Activated CD8-positive, alpha-beta T cell treated with anti-CD3 and anti-CD28 coated beads, Interleukin-2, amount 10 ng/mL, durations not matched to agents 7 days and 5 days (primary cell): ENCODE measurements at places on chromosomes 4 and X. TPM values are rescaled to one million over a fixed set of nuclear protein-coding genes. Genes with fewer than 3 reads are reported as not detected.

DNA sequence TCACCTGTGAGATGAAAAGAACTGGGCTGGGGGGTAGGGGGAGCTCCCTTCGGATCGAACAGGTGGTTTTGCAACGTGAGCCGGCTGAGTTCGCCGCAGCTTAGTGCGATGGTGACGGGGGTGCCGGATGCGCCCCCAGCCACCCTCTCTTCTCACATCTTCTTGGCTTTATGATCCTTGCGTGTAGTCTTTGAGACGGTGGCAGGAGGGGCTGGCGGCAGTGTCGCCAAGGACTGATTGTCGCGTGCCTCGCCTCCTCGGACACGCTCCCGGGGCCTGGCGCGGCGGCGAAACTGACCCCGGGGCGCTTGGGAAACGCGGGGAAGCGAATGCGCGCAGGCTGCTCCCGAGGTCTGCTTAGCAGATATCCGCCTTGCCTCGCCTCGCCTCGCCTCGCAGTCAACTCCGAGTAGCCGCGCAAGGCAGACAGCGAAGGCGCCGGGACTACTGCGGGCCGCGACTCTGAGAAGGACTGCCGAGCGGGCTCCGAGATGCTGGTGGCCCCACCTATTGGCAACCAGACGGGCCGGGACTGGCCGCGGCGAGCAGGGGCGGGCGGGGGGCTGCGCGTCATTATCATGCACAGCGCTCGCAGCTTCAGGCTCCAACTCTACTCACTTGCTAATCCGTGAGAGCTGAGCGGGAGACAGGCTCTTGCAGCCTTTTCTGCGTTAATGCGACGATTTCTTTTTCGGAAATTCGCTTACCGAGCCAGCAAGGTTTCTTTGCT lies 1.5 kb downstream of the GRID2 start:
- no peak for DNase-seq

- no peak for DNase-seq
Measured at GRCh38 chr4:48005781-48006180, 10.7 kb downstream of the CNGA1 start.

GRCh38 chr4:180542445-180543100 lies 1700.6 kb upstream of the TENM3 start:
- no peak for DNase-seq

- DNase-seq, result no peak
Measured at GRCh38 chr4:103098756-103099440, 736 bp downstream of the BDH2 start.

DNA sequence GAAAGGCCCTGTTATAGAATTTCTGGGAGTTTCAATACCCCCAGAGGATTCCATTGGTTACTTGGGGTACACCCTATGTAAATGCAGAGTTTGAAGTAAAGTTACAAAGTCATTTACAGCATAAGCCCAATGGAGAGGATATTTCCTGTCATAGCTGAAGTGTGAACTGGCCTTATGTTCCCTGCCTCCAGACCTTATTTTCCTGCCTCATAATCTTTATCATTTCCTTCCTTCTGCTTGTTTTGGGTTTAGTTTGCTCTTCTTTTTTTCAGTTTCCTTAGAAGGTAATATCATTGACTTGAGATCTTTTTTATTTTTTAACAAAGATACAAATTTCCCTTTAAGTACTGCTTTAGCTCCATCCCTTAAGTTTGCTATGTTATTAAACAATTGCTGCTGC lies 85.4 kb downstream of the PPEF1 start:
- no peak for DNase-seq

GRCh38 chrX:85111347-85111746 lies 107.7 kb downstream of the APOOL start:
- no peak for DNase-seq

GRCh38 chr4:6050551-6050950 lies 32.3 kb upstream of the C4orf50 start:
- no peak for DNase-seq

DNA sequence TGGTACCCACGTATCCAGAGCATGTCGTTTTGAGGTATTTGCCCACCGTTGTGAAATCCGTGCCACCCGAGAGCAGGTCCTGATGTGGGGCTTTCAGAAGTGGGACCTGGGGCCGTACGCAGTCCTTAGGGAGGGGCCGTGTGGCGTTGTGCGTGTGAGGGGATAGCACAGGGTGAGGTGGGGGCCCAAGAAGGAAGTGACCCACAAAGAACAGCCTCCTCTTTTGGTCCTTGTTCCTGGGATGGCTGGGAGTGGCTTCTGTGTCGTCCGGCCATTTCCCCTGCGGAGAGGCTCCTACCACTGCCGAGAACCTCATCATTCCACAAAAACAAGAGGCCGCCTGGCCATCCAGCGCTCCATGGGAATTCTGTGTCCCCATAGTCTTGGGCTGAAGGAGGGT lies 17.0 kb upstream of the MSANTD1 start:
- DNase-seq, result no peak

DNA sequence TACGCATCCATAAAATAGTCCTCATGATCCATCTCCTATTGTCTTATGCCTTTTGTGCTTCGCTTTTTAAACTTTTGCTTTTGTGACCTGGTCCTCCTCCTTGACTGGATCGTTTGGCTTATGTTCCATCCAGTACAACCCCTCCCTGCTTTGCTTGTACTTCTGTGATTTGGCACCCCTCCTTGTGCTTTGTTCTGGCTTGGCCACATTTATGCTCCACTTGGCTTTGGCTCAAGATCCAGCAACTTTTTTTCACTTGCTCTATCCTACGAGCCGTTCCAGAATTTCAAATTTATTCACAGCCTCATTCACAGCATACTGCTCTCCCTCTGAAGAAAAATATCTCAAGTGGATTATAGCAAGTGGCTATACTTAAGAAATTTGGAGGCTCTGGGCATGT lies 28.0 kb upstream of the GLRA2 start:
- DNase-seq, result no peak

DNA sequence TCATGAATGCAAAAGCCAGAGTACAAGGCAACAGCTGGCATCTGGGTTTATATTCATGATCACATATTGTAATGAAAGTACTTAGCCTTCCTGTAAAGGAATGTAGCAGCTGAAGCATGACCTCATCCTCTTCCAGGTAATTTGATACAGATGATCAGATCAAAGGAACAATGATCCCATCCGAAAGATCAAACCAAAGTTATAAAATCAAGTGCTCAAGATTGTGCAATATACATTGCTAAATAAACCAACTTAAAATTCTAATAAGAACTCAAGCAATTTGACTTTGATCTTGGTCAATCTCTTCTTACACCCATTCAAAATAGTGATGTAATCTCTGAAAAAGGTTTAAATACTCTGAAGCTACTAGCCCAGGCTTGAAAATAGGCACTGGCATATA lies 113.1 kb upstream of the INPP4B start:
- no peak for DNase-seq

DNA sequence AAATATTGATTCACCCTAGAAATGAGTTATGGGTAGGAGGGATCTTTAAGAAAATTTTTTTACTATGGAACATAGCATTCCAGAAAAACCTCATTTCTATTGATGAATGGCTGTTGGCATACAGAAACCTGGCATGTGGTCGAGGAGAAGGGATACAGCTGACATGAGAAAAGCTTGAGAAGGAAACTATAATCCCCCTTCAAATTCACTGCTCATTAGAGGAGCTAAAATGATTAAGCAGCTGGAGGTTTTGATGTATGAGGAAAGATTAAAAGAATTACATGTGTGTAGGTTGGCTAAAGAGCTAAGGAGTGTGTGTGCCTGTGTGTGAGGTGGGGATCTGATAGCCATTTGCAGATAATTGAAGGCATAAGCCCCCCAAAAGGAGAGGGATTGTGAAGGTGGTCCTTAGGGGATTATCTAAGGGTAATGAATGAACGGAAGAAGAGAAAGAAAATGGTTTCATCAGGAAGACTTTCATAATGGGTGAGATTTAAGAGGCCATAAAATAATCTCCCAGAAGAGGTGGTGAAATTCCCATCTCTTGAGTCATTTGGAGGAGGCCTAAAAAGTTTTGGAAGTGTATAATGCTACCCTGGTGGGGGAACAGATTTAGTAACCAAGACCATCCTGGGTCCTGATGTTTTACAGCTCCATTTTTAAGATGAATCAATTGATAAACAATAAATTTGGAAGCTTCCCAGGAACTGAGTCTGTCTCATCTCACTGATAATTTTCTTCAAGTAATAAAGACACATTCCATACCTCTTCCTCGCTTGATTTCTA lies 272.0 kb upstream of the HAND2 start:
- no peak for DNase-seq

DNA sequence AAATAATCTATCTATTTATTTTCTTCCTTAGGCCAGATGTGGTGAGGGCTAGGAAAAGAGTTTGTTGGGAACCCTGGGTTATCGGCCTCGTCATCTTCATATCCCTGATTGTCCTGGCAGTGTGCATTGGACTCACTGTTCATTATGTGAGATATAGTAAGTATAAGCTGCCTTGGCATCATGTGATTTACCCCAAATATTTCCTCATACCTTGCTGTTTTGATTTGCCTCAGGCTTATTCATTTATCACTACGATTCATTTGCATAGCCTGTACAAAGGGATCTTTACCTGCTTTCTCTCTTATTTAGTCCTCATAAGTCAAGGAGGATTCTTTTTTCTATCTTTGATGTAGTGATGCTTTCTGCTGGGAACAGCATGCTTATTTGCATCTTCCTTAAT lies 14.5 kb downstream of the TMPRSS11E start:
- DNase-seq, result no peak

DNA sequence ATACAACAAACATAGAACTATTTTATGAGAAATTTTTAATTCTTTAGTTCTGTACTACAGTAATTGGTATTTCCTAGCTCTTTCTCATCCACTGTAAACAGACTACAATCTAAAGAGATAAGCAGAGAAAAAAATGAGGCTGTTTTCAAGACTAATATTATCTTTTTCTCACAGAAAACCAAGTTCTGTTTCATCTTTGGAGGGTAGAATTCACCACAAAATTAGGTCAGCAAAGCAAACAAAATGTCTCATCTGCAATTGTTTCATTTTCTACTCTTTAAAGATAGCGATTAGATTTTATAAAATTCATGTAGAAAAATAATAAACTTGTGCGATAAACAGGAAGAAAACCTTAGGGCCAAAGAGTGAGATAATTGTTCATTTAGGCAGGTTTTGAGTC lies 10.8 kb downstream of the APOO start:
- no peak for DNase-seq

DNA sequence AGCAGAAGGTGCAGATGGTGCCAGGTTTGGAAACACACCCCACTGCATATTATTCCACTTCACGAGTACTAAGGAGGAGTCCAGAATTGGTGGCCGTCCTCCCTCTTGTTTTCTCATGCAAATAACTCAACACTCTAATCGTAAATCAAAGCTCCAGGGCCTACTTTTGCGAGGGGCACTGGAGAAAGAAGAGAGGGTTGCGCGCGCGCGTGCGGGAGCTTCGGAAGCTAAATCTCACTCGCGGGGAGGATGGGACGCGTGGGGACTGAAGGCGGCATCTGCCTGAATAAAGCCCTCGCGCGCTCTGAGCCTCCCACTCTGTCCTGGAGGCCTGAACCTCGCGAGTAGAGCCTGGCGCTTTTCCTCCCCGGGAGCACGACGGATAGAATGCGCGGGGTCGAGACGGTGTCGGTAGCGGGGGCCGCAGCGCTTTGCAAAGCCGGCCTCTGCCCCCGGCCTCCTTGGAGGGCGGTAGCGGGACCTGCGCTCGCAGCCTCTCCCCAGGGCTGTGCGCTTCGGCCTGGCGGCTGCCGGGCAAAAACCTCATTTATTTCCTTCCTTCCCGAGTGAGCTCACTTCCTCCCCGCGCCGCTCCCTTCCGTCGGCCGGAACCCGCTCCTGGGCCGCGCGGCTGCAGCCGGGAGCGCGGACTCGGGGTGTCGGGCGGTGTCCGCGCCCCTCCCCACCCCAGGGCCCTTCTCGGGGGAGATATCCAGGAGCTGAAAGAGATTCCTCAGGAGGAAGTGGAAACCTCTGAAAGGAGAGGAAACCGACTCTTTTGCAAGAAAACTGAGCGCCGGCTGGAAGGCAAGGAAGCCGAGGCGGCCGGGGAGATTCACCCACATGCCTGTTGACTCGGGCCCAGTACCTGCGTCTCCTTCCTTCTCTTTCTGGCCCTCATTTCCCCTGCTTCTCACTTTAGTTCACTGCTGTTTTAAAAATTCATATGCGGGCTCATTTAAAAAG lies 20.7 kb downstream of the HAND2 start:
- DNase-seq, result no peak

DNA sequence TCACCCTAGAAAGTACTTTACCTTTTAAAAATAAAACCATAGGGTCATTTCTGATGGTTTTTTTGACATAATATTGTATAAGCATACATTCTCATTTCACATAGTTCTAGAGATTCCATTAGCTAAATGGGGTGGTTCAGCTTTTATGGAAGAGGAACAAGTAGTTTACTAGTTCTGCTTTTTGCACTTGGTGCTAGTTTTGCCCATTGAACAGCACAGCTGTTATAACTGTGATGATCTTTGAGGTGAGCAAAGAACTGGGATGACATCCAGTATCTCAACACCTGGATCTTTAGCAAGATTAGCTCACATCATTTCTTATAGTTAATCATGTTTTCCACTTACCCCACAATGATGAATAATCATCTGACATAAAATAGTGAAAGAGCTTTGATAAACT lies 40.9 kb downstream of the MOB1B start:
- no peak for DNase-seq

- DNase-seq, result no peak
Measured at GRCh38 chr4:86338521-86338920, 21.3 kb downstream of the MAPK10 start.

GRCh38 chr4:48445704-48446103 lies 37.4 kb upstream of the SLC10A4 start:
- DNase-seq, result no peak

DNA sequence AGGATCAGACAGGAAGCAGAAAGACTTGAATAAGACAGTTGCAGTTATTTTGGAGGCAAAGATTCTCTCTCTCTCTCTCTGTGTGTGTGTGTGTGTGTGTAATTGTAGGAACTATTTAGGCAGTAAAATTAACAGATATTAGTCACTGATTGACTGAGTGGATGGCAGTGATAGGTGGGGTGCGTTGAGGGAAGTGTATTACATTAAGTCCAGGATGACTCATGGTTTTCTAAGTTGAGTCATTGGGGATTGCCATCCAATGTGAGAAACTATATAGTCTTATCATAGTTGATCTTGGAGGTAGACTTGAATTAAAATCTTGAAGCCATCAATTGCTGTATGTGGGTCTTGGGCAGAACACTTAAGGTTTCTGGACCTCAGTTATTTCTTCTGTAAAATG lies 75.4 kb downstream of the AR start:
- DNase-seq, result no peak

- DNase-seq, result no peak
Measured at GRCh38 chr4:143381189-143382118, 44.8 kb downstream of the GAB1 start.

Gene WDR17
- 0.37 TPM for total RNA-seq

Gene NOX1
- not detected for total RNA-seq

Gene RHOXF2
- total RNA-seq, result not detected

Gene KLHL8
- 13.4 TPM for total RNA-seq

Gene RRAGB
- 7.7 TPM for total RNA-seq

Gene ATP2B3
- total RNA-seq, result not detected

Gene NHS
- 1.7 TPM for total RNA-seq

Gene PRSS12
- total RNA-seq, result not detected

Gene GNRHR
- not detected for total RNA-seq

Gene TAF7L
- not detected for total RNA-seq

Gene S100P
- 8.5 TPM for total RNA-seq
